ENCODE measurements at places on chromosomes 12 and 14.

DNA sequence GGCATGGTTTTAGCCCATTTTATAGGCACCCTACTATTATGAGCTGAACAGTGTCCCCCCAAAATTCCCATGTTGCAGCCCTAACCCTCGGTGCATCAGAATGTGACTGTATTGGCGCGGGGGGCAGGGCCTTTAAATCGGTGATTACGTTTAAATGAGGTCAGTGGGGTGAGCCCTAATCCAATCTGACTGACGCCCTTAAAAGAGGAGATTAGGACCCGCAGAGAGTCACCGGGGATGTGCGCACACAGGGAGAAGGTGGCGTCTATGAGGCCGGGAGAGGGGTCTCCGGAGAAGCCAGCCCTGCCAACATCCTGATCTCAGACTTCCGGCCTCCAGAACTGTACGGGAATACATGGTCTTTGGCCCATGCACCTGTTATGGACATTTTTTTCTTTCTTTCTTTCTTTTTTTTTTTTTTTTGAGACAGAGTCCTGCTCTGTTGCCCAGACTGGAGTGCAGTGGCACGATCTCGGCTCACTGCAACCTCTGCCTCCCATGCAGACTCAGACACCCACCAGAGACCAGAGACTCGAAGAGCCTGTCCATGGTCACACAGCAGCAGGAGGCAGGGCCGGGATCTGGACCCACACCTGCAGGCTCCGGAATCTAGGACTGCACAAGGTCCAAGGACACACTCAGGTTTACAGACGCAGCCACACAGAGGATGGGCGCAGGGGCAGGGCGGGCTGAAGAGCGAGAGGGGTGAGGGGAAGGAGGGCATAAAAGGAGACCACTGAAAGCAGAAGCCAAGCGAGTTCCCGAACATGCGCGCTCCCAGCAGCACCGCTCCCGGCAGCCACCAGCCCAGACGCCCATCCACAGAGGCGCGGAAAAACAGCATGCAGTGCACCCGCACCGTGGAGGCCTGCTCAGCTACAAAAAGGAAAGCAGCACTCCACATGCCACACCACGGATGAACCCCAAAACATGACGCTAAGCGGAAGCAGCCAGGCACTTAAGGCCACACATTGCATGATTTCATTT lies 19.0 kb downstream of the SCARB1 start:
- DNase-seq, result no peak

- DNase-seq, result no peak
Observed at GRCh38 chr12:2163177-2163941, 110.6 kb downstream of the CACNA1C start.

- DNase-seq, result no peak
Observed at GRCh38 chr14:101189962-101190560, 286.5 kb upstream of the RTL1 start.

- DNase-seq, result no peak
Observed at GRCh38 chr12:24066865-24067264, 117.4 kb upstream of the SOX5 start.

DNA sequence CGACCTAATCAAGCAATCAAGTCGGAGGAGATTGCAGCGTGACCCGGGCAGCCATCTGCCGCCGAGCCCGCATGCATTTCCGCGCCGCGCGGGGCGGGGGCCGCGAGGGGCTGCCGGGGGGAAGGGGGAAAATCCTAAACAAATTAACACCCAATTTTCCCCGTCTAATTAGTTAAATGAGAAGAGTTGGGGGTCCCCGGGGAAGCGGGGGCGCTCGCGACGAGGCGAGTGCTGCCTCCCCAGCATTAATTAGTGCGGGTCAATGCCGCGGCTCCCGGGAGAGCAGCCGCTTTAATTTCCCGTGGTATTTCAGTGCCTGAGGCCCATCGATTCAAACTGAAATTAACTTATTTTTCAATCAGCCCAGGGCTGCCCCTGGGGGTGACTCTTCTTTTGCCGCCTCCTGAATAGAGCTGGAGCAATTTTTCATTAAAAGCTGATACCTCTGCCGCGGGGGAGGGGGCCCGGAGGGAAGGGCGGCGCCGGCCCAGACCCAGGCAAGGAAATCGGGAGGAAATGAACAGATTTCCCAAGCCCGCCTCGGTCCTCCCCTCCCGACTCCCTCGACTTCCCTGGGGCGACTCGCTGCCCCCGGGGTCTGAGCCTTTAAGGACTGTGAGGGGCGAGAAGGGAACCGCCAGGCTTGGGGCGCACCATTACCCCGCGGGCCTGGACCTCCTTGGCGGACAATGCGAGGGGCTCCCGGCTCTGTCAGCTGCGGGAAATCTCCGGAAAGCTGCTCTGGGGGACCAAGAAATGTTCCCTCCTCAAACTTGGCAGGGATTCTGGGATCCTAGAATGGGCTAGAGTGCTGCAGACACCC lies 18.9 kb downstream of the VSX2 start:
- DNase-seq, result no peak

DNA sequence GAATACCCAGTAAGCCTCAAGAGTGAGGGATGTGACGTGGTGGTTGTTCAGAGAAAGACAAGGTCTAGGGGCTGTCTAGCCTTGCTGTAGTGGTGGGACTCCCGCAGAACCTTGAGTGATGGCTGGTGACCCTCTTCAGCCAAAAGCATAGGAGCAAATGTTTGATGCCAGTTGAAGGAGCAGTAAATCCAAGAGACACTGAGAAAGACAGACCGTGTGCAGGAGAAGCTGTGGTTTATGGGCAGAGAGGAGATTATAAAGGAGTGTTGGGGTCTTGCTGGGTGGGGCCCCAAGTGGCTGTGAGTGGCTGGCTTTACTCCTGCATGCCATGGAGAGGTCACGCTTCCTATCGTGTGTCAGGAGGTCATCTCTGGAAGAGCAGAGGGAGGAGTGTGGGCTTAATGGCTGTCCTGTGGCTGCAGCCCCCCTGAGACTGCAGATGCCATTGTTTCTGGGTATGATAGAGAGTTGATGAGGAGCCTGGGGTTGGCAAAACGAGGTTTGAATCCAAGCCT lies 152.0 kb upstream of the CCND2 start:
- DNase-seq, result no peak

DNA sequence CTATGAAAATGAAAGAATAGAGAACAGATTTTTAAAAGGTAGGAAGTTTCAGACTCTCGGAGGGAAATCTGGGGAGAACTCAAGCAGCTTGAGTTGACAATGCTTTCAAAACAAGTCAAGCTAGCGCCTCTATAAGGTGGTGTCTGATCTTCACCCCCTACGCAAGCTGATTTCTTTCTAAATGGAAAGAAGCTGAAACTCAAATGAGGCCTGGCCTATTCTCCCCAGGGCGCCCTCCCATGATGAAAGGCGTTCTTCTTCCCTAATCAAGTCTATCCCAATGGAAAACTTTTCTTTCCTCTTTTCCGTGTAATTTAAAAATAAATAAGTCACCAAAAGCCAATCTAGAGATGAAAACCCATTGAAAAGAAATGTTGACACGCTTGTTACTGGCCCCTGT lies 20.6 kb downstream of the PTHLH start:
- no peak for DNase-seq

DNA sequence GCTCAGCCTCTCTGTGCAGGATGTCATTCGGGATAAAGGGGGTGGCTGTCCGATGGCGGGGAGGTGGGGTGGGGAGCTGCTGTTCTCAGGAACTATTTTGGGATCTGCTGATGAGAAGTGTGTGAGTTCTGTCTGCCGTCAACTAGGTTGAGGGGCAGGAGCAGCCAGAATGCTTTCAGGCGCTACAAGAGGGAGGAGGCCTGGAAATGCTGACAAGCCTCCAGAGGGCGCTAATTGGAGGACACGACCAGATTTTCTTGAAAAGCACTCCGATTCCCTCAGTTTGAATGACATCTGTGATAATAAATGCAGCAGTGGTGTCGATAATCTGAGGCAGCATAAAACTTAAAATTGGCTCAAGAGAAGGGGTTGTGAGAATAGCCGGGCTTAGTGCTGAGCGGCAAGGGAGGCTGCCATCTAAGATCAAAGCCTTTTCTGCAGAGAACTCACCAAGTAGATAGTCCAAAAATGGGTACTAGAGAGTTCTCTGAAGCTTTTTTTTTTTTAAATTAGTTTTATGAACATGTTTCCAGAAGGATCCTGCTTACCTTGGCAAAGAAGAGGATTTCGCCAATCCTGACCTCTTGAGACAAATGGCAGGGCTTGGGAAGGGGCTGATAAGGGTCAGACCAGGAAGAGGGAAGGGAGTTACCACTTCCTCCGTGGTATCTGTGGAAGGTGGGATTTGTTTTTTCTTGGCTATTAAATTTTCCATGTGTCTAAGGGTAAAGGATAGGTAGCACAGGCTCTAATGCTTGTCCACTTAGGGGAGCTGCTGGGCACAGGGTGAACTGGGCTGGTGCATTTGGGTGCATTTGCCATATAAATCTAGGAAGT lies 94.4 kb downstream of the CRACR2A start:
- peak; percentile 17 for DNase-seq

- no peak for DNase-seq
Observed at GRCh38 chr14:79453276-79453675, 758.0 kb downstream of the DIO2 start.
